ENCODE measurements at places on chromosomes 4 and X. TPM values are rescaled to one million over a fixed set of nuclear protein-coding genes. Genes with fewer than 3 reads are reported as not detected.

ZCCHC18 gene
- 8.8 TPM for total RNA-seq

ADGRL3 gene
- not detected for total RNA-seq

MUC7 gene
- not detected for total RNA-seq

UNC5C gene
- total RNA-seq = not detected

ANXA10 gene
- total RNA-seq = not detected

MGARP gene
- total RNA-seq = not detected

MTMR8 gene
- total RNA-seq = 3.5 TPM

CSAG1 gene
- not detected for total RNA-seq

DHRSX gene
- total RNA-seq = 18.1 TPM

CT47A1 gene
- not detected for total RNA-seq

SLC9B1 gene
- total RNA-seq = 2.5 TPM

ACE2 gene
- total RNA-seq = not detected

FGFR3 gene
- not detected for total RNA-seq

SPANXA2 gene
- not detected for total RNA-seq

Measured in activated naive CD8-positive, alpha-beta T cell treated with anti-CD3 and anti-CD28 coated beads, Interleukin-2, amount 10 ng/mL, durations not matched to agents 7 days and 5 days (primary cell).